Ammon's horn (tissue), 1 donor: ENCODE measurements at places on chromosomes 2 and 18.

GRCh38 chr2:69204654-69205053 lies 182.4 kb downstream of the GFPT1 start:
- DNase-seq, result no peak

- DNase-seq, result peak; percentile 63
Measured at GRCh38 chr2:186695081-186695756, 1.4 kb downstream of the FAM171B start.

- peak; percentile 62 for DNase-seq
Measured at GRCh38 chr18:32271672-32272208, 81.9 kb downstream of the MEP1B start.

DNA sequence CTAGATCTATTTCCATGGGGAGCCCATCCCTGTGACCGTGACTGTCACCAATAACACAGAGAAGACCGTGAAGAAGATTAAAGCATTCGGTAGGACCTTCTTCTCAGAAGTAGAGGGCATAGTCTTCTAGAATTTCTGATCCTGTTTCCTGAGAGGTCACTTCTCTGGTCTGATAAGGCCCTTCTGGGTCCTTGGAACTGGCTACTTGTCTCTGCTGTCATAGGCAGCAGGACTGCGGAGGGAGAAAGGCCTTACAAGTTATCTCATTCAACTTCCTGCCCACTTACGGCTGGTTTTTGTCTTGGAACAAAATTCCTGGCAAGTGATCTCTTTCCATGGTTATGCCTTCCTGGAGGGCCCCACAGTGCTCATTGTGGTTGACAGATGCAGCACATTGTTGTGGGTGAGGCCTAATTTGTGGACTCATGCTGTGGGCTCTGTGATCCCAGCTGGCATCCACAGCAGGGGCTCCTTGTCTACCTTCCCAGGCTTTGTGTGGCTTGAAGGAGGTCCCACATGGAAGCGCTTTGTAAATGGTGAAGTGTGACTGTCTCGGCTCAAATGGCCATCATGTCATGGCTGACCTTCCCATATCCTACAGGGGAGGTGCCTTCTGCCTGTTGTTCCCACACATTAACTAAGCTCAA lies 22.0 kb downstream of the SAG start:
- no peak for DNase-seq

- no peak for DNase-seq
Measured at GRCh38 chr2:196584903-196585302, 54.6 kb upstream of the CCDC150 start.

GRCh38 chr2:96400049-96401000 lies 64.8 kb downstream of the NCAPH start:
- no peak for DNase-seq

GRCh38 chr2:230217424-230217823 lies 2.4 kb downstream of the SP110 start:
- DNase-seq, result no peak

- DNase-seq, result no peak
Measured at GRCh38 chr2:134468776-134469175, 214.9 kb downstream of the MGAT5 start.

DNA sequence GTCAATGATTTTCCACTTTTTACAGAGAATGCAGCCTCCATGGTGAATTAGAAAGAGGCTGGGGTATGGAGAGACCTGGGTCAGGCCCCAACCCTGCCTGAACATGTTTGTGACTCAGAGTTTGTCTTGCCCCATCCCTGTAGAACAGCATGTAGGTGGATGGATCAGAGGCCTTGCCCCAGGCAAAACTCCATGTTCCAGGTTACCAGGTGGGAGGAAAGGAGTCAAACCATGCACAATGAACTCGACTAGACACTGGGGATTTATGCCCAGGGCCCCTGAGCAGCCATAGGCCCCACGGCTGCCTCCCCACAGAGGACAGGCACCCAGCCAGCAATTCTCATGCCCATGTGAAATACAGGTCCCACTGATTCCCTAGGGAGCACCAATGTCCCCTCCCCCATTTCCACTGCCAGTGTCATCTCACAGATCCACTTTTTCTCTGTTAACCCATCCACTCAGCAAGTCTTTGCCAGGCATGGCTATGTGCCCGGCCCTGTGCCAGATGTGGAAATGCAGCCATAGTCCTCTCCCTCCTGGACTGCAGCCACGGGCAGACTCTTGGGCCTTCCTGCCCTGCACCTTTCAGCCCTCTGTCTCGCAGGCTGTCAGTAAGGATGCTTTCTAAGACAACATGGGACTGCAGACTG lies 737.8 kb upstream of the HS6ST1 start:
- DNase-seq, result no peak

DNA sequence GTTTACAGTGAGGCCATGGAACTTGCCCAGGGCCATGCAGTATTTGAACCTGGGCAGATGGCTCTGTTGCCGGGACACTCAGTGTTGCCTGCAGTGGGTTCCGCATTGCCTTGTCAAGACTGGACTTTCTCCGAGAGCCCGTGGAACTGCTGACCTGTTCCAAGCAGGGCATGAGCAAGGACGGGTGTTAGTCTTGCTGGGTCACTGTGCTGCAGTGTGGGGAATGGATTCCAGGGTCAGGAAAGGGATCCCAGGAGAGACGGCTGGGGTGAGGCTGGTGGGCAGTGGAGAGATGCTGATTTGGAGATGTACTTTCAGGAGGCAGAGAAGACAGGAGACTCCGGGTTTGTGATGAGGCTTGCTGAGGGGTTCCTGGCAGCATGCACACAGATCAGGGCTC lies 348.7 kb upstream of the HS6ST1 start:
- no peak for DNase-seq

DNA sequence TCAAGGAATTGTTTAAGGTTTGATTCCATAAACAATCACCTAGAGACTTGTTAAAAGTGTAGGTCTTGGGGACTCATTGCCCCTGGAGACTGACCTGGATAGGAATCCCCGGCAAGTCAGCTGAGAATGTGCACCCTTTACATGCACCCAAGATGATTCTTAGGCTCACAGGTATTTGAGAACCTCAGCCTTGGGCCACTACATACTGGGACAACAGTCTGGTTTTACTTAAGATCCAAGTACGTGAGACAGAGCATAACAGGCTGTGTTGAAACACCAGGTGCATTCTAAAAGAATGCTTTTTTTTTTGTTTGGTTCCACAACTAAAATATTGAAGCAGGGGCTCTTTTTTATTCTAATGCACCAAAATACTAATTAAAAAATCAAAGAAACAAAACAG lies 215.8 kb downstream of the TMX3 start:
- no peak for DNase-seq

DNA sequence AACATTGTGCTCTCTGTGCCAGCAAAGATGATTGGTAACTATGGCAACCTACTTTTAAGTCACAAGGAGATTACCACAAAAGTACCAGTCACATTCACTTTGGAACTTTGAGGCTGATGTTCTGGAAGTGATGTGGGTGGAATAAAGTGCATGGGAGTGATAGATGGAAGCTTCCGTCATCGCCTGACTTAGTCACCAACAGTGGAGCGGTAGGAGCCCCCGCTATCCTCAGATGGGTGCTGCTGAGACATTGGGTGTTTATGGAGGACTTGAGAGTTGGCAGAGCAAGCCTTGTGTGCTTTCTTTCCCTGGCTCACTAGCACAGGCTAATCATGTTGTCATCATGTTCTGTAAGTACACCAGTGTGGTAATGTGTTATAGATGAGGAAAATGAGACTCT lies 4.6 kb downstream of the PPP1R7 start:
- peak; percentile 60 for DNase-seq

GRCh38 chr2:184620367-184620766 lies 22.0 kb downstream of the ZNF804A start:
- DNase-seq, result no peak

DNA sequence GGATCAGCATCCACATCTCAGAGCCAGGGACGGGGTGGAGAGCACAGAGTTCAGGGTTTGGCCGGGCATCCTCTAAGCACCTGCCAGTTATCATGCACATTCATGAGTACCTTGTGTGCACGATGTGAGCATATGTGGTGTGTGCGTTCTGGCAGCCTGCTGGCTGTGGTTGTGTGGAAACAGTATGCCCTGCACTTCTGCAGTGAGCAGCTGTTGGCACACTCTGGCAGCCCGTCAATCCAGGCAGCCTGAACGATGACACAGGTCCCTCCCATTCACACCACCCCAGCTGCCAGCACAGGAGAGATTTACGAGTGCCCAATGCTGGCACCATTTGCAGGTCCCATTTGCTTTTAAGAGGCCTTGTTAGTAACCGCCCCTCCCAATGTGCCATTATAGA lies 74.2 kb downstream of the CD8B2 start:
- no peak for DNase-seq

- no peak for DNase-seq
Measured at GRCh38 chr18:29653671-29654215, 1388.8 kb downstream of the DSC3 start.

- no peak for DNase-seq
Measured at GRCh38 chr2:2826209-2826551, 495.1 kb upstream of the MYT1L start.

GRCh38 chr2:11697103-11697871 lies 27.3 kb upstream of the NTSR2 start:
- peak; percentile 35 for DNase-seq

DNA sequence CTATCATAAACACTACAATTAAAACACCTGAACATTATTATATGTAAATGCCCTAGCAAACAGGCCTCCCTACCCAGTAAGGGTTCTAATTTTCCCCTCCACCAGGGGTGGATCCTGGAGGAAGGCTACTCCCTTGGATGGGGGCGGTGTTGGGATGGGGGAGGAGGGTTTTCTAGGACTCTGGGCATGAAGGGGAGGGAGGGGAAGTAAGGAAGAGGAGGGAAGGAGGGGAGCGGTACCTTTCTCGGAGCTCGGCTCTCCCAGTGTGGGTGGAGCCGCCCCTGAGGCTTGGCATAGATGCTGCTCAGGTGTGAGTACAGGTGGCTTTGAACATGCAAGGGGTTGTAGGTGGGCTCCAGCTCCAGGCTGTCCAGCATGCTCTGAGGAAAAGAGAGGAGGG lies 5.4 kb downstream of the DOK1 start:
- no peak for DNase-seq

DNA sequence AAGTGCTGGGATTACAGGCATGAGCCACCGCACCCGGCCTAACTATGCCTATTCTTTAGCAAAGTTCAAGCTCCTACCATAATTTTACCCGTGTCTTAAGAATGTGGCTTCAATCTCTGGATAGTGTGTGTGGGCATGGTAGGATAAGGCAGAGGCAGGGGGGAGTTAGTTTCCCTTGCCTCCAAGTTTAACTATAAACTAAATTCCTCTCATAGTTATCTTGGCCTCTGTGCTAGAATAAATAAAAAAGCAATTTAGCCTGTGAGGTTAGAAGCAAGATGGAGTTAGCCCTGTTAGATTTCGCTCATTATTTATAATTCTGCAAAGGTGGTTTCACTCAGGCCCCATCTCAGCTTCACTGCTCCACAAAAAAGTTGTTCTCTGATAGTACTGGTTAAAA lies 7.0 kb upstream of the FAM98A start:
- DNase-seq, result no peak

GRCh38 chr2:198656869-198657268 lies 800.9 kb downstream of the SATB2 start:
- no peak for DNase-seq

DNA sequence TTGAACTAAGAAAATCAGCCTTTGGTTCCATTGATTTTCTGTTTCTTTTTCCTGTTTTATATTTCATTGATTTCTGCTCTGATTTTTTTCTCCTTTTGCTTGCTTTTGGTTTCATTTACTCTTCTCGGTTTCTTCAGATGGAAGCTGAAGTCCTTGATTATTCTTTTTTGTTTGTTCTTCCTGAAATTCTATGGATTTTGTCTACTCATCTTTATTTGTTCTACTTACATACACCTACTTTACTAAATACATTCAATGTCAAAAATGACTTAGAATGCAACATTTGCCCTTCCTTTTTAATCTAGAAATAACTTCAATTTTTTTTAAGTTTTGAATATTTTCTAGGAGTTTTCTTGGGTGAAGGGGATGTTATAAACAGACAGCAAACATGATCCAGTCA lies 612.5 kb downstream of the METTL4 start:
- DNase-seq, result no peak

DNA sequence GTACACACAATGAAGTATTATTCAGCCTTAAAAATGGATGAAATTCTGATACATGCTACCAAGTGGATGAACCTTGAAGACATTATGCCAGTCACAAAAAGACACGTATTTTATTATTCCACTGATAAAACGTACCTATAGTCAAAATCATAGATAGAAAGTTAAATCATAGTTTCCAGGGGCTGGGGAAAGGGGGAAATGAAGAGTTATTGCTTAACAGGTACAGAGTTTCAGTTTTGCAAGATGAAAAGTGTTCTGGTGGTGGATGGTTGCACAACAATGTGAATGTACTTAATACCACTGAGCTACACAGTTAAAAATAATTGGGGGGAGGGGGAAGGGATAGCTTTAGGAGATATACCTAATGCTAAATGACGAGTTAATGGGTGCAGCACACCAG lies 279.0 kb upstream of the STON1 start:
- no peak for DNase-seq

GRCh38 chr18:63107931-63108330 lies 211.6 kb downstream of the BCL2 start:
- DNase-seq, result no peak

GRCh38 chr2:179235463-179236108 lies 29.0 kb downstream of the SESTD1 start:
- no peak for DNase-seq

DNA sequence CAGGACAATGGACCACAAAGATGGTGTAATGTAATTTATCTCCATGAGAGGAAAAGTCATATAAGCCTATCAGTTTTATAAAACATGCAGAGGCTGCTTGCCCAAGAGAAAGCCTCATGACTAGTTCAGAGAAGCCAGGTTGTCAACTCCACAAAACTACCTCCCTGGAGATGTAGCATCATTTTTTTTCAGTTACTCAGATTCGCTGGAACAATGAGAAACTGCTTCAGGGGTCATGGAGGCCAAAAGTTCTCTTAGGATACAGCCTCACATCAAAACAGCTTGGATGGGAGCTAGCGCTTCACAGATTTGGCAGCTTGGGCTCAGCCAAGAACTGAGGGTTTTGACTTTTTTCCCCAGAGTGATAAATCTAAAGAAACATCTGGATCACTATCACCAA lies 263.5 kb downstream of the INSIG2 start:
- DNase-seq, result no peak

DNA sequence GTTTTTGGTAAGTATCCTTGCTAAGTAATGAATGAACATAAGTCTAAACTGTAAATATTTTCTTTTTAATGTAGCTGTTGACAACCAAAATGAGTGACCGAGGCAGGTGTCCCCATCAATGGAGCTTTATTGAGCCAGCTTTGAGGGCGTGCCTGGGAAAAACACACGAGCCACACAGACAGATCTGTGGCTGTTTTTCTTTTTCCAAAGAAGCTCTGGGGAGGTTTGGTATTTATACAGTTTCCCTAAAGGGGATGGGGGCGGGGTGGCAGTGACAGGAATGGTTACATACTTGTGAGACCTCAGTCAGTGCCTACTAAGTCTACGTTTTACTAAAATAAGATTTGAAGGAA lies 11.2 kb downstream of the DBI start:
- DNase-seq, result no peak

- DNase-seq, result no peak
Measured at GRCh38 chr2:69597105-69597504, 46.4 kb downstream of the AAK1 start.

DNA sequence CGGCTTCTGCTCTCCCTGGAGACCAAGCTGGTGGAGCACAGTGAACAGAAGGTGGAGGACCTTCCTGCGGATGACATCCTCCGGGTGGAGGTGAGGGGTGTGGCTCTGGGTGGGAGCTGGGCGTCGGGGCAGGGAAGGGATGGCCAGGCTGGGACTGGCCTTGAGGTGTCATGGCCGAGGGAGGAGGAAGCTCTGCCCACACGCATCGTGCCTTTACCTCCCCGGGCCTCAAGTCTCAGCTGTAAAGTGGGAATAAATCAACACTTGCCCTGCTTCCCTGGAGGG lies 98.2 kb downstream of the DYSF start:
- no peak for DNase-seq
